Foreskin fibroblast (primary cell): ENCODE measurements at places on chromosomes 3 and 15.

DNA sequence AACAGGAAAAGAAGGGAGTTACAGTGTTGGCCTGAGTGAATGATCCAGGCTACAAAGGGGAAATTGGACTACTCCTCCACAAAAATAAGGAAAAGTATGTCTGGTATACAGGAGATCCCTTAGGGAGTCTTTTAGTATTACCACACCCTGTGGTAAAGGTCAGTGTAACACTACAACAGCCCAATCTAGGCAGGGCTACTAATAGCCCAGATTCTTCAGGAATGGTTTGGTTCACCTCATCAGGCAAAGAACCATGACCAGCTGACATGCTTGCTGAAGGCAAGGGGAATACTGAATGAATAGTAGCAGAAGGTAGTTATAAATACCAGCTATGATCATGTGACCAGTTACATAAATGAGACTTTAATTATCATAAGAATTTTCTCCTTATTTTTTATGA, 372.6 kb upstream of the ATP11B start:
- no peak for DNase-seq

- no peak for DNase-seq
Observed at GRCh38 chr15:72809329-72809728, 25.8 kb upstream of the ADPGK start.

DNA sequence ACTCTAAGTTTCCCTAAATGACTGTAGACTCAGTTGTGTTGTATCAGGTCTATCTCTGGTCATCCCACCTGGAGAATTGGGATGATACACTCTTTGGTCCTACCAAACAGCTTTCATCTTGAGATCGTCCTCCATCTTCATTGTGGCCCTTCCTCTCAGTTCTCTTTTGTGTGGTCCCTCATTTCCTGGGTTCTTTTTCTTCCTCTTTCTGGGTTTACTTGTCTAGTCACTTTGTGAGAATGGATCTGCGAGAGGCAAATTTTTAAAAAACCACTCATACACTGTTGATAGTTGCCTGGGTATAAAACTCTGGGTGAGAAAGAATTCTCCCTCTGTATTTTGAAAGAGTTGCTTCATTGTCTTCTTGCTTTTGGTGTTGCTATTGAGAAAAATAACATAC, 6.0 kb upstream of the AMOTL2 start:
- DNase-seq, result no peak

DNA sequence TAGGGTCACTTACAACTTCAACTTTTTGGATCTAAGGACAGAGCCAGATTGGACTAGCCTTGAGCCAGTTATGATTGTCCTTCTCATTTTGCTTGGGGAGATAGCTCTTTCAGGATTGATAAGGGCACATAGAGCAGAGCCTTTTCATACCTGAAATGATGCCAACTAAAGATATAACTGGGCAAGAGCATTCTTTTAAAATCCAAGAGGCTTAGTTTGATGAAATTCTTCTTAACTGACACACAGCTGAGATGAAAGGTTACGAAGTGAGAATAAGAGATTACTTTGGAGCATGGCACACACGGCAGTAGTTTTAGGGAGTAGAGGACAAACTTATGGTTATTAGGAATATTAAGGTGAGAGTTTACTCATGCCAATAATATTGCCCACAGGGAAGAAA, 12.7 kb downstream of the CD200 start:
- DNase-seq, result no peak

DNA sequence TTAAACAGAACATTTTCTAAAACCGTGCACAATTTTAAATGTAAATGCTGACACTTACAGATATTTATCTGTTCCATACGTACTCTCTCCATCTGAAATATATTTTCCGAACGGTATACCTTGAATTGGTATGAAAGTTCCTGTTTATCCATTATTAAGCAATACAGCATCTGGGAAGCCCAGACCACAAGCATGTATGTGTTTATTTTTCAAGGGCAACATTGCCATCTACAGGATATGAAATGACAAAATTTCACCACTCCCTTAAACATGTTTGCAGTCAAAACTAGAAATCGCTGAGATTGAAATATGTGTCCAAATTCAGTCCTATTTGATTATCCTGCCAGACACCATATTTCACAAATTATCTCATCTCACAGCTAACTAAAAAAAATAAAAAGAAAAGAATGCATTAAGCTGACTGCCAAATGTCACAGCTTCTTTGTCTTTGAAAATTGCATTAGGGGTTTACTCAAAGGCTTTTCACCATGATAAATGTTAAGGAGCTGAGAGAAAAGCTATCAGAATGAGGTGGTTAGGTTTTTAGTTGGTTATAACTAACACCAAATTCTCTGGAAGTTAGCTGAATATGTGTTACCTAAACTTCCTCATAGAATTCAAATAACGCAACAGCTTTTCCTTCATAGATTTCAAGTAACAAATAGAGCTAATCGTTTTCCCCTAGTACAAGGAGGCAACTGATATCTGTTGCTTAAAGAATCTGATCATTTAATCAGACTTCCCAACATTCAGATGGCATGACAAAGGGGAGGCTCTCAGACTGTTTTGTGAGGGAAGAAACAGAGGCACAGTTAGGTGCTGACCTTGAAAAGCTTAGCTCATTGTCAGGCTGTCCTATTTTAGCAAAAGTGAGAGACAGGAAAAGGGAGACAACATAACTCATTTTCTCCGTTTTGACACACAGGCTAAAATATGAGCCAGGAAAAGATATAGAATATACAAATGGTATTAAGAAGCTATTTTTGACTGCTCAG, 533.1 kb downstream of the TBL1XR1 start:
- DNase-seq, result peak; percentile 44

DNA sequence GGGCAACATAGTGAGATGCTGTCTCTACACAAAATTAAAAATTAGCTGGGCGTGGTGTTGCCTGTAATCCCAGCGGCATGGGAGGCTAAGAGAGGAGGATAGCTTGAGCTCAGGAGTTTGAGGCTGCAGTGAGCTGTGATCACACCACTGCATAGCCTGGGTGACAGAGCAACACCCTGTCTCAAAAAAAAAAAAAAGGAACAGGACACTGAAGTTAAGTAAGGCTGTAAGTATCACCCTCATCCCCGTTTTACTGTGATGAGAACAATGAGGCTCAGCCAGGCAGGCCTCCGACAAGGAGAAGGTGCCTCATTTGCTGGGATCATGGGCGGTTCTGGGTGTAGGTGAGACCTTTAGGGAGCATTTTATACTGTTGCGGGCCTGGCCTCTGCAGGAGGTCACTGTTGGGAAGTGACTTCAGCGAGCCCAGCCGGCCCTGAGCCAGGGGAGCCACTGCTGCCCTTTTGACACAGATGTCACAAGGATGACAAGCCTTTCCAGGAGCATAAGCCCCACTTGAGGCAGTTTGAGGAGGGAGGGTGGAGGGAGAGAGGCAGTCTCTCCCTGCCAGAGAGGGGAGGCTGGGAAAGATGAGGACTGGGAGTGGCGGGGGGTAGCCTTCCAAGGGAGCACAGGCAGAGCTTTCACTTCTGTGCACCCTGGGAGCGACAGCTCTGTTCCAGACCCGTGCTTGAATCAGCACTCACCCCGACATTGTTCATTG, 30.8 kb downstream of the IRAK2 start:
- no peak for DNase-seq

- no peak for DNase-seq
Observed at GRCh38 chr3:66348704-66349103, 127.9 kb downstream of the SLC25A26 start.

DNA sequence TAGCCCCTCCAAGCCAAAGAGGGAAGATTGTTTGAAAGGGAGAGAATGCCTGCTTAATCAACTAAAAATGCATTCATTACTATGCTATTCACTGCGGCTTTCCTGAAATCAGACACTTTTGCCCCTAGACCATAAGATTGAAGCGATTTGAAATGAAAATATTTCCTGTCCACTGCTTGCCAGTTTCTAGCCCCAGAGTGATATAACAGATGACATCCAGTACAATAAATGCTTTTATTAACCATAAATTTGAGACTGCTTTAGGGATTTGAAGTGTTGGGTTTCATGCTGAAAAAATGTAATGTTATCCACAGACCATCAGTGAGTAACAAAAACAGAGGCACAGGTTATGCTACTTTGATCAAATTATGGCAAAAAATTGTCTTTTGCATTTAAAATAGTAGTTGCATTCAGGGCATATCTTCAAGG, 14.1 kb downstream of the IL17RD start:
- no peak for DNase-seq

GRCh38 chr15:35306361-35306981, 221.4 kb upstream of the NANOGP8 start:
- DNase-seq, result peak; percentile 75

- DNase-seq, result no peak
Observed at GRCh38 chr3:135097276-135097946, 302.4 kb downstream of the EPHB1 start.

- no peak for DNase-seq
Observed at GRCh38 chr15:73212424-73212823, 156.3 kb downstream of the HCN4 start.

DNA sequence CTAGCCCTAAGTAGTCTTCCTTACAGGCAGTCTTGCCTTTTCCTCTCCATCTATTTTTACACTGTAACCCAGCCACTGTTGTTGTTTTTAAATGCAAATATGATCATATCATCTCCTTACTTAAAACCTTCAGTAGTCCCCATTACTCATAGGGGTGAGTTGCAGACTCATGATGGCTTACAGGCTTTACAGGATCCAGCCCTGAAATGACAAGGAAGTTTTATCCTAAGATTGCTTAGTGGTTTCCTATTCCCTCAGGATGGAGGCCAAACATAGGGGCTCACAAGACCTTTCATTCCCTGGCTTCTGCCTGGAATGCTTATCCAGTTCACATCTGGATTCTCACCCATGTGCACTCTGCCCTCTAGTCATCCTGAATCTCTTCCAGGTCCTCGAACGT, 27.7 kb upstream of the PCOLCE2 start:
- DNase-seq, result peak; percentile 46

- no peak for DNase-seq
Observed at GRCh38 chr15:63155486-63155885, 1.8 kb downstream of the RPS27L start.

- DNase-seq, result no peak
Observed at GRCh38 chr15:41941644-41942415, 30.5 kb downstream of the EHD4 start.

- no peak for DNase-seq
Observed at GRCh38 chr3:169260296-169260695, 403.2 kb downstream of the MECOM start.

GRCh38 chr3:1692428-1692827, 406.2 kb upstream of the CNTN4 start:
- no peak for DNase-seq

GRCh38 chr3:141410846-141411245, 42.5 kb downstream of the ZBTB38 start:
- DNase-seq, result no peak
